Heart left ventricle (tissue), 16 donors: ENCODE measurements at places on chromosomes 13 and 19. TPM values are rescaled to one million over a fixed set of nuclear protein-coding genes. Genes with fewer than 3 reads are reported as not detected.

DNA sequence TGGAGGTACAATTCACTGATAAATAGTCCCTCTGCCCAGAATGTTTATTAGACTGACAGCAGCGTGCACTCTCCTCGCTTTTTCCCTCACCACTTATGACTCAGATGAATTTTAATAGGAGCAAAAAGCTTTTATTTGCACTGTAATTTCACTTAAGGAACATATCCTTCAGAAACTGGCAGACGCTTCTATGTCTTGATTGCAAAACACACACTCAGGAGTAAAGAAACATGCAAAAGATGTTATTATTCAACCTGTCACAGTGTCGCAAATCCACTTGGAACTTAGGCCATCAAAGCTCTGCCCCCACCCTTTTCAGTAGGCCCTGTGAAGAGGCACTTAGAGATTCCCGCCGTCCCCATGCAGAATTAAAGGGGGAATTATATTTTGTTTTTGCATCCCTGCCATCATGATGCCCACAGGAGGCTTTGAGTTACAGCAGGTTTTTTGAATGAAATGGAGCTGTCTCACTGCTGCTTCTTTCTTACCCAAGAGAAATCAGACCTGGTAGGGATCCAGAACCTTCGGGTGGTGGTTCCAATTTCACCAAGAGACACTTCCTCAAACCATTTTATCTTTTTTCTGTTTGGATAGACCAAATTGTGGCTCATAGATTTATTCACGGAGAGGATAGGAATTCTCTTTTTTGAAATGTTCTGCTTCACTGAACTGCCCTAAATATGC is 74.5 kb downstream of the GGACT start:
- H3K4me1 ChIP-seq: peaks cover 15% of the 10 kb centered on the region
- DNase-seq: no peak
- no peak overlapping the region for H3K27ac ChIP-seq
- H3K4me3 ChIP-seq: no peak overlapping the region
- H3K36me3 ChIP-seq: no peaks in the 10 kb centered on the region

ATP4B gene
- not detected for total RNA-seq

DNA sequence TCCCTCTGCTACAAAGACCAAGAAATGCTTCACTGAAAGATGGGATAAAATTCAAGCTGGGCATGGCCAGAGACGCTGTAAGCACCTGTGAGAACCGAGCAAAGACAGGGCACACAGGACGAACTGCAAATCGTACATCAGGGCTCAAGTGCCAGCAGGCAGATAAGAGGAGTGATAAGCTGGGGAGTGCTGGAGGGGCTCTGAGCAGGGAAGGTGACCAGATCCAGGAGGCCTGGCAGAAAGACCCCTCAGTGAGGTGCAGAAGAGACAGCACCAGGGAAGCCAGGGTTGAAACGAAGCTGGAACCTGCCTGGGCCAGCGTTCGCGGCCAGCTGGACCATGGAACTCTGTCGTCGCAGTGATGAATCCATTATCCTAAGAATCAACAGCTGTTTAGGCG is 10.2 kb downstream of the RAB20 start:
- H3K36me3 ChIP-seq: no peaks in the 10 kb centered on the region
- peak overlapping the region; percentile 35 for H3K27ac ChIP-seq
- H3K27me3 ChIP-seq: no peaks in the 10 kb centered on the region
- no peak overlapping the region for H3K4me3 ChIP-seq

DNA sequence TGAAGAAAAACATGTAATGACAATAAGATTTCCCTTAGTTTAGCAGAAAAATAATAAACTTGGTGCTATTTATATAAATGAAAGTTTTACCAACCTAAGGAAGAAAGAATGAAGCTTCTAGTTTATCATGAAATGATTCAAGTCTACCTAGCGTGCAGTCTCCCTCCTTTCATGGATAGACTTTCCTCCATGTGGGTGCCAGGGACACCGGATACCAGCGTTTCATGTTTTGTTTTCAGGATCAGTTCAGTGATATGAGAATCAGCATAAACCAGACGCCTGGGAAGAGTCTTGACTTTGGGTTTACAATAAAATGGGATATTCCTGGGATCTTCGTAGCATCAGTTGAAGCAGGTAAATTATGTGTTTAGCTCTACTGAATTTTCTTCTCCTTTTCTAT is 196.7 kb downstream of the LMO7 start:
- no peaks in the 10 kb centered on the region for H3K36me3 ChIP-seq
- no peak overlapping the region for H3K4me3 ChIP-seq
- H3K4me1 ChIP-seq: peaks cover 24% of the 10 kb centered on the region
- H3K27me3 ChIP-seq: no peaks in the 10 kb centered on the region

GRCh38 chr19:47601180-47601904 is 7.6 kb upstream of the BICRA start:
- DNase-seq: no peak
- peaks cover 11% of the 10 kb centered on the region for H3K4me1 ChIP-seq
- H3K4me3 ChIP-seq: peak overlapping the region; percentile 66
- H3K27me3 ChIP-seq: no peaks in the 10 kb centered on the region
- peak overlapping the region; percentile 77 for H3K27ac ChIP-seq

DNA sequence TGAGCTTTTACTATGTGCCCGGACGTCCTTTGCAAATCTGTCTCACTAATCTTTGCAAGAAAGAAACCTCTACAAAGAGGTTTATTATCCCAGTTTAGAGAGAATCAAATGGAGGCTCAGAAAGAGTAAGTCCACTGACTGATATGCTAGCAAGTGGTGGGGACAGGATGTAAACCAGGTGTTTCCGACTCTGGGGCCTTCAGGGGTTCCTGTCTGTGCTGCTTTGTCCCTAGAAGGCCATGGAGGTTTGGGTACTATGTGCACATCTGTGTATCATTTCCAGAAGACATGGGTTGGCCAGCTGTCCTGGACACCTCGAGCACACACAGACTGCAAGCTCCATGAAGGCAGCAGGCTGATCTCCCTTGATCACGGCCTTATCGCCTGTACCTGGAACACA is 1.2 kb upstream of the KPTN start:
- peak overlapping the region; percentile 80 for H3K4me3 ChIP-seq
- peaks cover 23% of the 10 kb centered on the region for H3K36me3 ChIP-seq
- H3K27me3 ChIP-seq: no peaks in the 10 kb centered on the region
- no peak for DNase-seq

DNA sequence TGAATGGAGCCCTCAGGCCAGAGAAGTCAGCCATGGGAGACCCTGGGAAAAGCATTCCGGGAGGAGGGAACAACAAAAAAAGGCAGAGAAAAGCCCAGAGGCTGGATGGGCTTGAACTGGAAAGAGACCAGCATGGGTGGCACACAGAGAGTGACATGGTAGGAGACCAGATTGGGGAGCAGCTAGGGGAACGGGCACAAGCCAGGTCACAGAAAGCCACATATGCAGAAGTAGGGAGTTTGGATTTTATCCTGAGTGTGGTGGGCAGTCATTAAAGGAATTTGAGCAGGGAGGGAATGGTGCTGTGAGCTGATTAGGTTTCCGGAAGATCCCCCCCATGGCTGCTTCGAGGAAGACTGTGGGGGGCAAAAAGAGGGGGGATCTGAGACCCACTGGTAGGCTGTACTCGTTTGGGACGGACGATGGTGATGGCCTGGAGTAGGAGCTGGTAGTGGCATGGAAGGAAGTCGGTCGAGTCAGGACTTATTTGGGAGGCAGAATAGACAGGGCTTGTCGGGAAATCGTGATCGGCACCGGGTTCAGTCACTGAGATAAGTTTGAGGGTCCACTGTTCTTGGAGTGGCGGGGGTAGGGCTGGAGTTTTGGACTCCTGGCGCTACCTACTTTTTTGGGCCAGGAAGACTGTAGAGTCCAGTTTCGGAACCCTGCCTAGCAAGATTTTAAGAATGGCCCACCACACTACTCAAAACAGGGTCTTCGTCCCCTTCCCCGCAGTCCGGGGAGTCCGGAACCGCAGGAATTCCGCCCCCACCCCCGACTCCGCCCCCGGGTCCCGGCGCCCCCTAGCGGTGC is 949 bp downstream of the SERTAD1 start:
- H3K27ac ChIP-seq: peak overlapping the region; percentile 99
- peaks cover 29% of the 10 kb centered on the region for H3K4me1 ChIP-seq
- H3K36me3 ChIP-seq: peaks cover 10% of the 10 kb centered on the region
- no peak for DNase-seq
- H3K27me3 ChIP-seq: no peaks in the 10 kb centered on the region
- H3K4me3 ChIP-seq: peak overlapping the region; percentile 98

GRCh38 chr13:76472916-76473315 is 413.3 kb downstream of the KCTD12 start:
- no peaks in the 10 kb centered on the region for H3K27me3 ChIP-seq
- no peak for DNase-seq
- no peaks in the 10 kb centered on the region for H3K36me3 ChIP-seq
- H3K27ac ChIP-seq: no peak overlapping the region
- H3K4me1 ChIP-seq: peaks cover 4% of the 10 kb centered on the region
- H3K4me3 ChIP-seq: no peak overlapping the region

DNA sequence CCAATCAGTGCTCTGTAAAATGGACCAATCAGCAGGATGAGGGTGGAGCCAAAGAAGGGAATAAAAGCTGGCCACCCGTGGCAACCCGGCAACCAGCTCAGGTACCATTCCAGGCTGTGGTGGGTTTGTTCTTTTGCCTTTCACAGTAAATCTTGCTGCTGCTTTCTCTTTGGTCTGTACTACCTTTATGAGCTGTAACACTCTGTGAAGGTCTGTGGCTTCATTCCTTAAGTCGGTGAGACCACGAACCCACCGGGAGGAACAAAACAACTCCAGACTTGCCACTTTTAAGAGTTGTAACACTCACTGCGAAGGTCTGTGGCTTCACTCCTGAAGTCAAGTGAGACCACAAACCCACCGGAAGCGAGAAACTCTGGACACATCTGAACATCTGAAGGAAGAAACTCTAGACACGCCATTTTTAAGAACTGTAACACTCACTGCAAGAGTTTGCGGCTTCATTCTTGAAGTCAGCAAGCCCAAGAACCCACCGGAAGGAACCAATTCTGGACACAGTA is 16.5 kb upstream of the SPACA6 start:
- H3K27me3 ChIP-seq: peaks cover 10% of the 10 kb centered on the region
- H3K36me3 ChIP-seq: no peaks in the 10 kb centered on the region
- H3K4me3 ChIP-seq: no peak overlapping the region
- H3K27ac ChIP-seq: no peak overlapping the region
- no peak for DNase-seq
